ENCODE measurements at places on chromosomes 13 and 19.

- no peak for DNase-seq
Measured at GRCh38 chr13:97723655-97724054, 229.8 kb upstream of the IPO5 start.

GRCh38 chr13:21603531-21604448, at the start of gene MICU2:
TSS of gene MICU2 (minus strand) at chr13:21604170. CDS start at chr13:21604148, 22 bp downstream.
- DNase-seq: peak; percentile 92

GRCh38 chr13:113499936-113500335, 9.4 kb upstream of the DCUN1D2 start:
- DNase-seq: no peak

DNA sequence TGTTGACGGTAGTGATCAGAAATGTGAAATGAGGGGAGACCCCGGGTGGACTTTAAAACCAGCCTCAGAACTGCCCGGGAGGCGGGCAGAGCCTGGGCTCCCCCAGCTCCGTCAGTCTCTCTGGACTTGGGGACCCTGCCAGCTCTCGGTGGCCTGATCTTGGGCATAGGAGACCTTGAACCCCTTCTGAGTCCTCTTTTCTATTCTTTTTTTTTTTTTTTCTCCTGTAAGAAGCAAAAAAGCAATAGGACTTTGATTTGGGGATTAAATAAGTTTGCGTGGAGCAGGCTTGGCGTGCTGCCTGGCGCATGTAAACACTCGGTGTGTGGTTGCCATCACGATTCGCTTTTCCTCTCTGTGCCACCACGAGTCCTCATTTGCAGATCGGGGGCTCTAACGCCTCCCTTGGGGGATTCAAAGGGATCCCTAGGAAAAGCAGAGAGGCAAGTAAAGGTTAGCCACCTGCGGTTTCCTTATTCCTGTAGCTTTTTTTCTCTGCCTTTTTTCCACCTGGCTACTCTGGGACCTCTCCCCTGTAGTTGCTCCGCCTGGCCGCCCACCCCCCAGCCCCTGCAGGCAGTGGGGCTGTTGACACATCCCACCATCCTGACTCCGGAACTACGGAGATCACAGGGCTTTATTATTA, 1.3 kb downstream of the SAFB start:
- peak; percentile 44 for DNase-seq

- peak; percentile 94 for DNase-seq
Measured at GRCh38 chr19:42283188-42284065, 14.4 kb downstream of the CIC start.

DNA sequence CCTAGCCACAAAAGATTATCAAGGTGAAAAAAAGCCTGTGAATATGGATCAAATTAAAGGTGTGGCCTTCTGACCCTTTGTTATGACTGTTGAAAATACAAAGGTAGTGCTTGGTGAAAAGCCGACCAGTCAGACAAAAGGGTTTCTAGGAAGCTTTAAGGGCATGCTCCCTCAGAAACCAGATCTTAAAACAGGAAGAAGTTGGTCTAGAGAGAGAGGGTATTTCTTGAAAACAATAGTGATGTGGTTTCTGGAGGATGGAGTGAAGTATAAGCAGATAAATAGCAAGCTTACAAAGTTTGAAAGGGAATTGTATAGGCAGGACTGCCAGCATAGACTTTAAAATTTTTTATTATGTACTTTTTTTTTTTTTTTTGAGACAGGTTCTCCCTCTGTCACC, 5.0 kb upstream of the EID2 start:
- DNase-seq: no peak

DNA sequence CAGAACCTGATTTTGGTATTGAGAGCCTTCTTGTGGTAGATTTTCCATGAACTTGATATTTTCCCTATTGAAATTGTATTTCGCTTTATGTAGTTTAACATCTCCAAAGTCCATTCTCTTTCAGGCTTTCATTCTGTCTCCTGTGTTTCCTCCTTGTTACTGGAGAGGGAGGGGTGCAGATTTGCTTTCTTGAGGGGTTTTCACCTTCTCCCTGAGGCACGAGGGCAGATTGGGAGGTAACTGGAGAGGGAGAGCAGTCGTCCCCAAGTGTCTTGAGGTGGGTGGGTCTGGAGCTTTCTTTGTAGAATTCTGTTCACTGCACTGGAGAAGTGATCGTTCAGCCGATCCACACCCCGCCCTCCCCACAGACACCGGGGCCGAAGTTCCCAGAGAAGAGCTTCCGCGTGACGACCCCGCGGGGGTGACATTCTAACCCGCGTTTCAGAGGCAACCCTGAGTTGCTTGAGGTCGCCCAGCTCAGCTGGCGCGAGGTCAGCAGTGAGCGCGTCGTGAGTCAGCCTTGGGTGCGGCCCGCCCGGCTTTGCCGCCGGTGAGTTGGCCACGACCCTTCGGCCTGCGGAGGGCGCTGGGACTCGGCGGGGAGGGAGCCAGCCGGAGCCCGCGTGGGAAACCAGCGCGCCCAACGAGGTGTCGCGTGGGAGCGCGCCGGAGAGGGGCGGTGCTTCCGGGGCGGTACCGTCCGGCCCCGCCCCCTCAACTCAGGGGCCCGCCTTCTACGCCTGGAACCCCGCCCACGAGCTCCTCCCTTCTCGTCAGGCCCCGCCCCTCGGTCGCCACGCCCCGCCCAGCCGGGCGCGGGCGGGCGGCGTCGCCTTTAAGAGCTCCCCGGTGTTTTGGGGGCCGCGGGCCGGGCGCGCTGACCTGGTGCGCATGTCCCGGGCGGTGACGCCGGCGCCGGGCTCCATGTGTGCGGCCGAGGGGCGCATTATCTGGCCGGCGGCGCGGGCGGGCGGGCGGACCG, at the start of gene GATAD2A:
Gene GATAD2A, plus strand, starts transcription at position 797 of the 982 bp plus-strand sequence. CDS start 59,671 bp downstream, outside the sequence.
- peak; percentile 96 for DNase-seq

GRCh38 chr19:2488405-2488941, 12.5 kb downstream of the GADD45B start:
- DNase-seq: no peak

GRCh38 chr13:66098931-66099628, 1131.1 kb downstream of the PCDH9 start:
- DNase-seq: no peak

DNA sequence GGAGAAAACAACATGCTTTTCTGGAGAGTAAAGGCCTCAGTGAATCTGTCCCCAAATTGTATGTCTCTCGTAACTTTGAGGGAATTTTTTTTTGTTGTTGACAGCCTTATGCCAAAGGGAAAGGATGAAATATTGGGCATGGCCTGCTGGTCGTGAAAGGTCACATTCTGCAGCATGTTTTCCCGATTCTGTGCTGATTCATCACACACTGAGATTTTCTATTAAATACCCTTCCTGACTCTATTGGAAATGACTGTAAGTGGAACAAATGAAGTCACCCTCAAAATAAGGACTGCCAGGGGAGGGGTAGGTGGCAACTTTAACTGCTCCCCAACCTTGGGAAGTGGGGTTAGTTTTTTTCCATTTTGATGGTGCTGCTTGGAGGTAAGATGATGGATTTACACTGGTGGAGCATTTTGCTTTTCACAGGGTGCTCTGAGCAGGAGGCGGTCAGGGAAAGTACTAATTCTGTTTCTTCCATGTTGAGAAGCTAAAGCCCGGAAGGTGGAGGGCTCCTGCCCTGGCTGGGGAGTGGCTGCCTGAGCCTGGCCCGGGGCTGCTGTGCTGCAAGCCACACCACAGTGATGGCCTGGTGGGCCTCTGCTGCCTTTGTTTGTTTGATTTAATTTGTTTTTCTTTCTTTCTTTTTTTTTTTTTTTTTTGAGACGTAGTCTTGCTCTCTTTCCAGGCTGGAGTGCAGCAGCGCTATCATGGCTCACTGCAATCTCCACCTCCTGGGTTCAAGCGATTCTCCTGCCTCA, 116.8 kb upstream of the SPATA13 start:
- DNase-seq: no peak

GRCh38 chr13:24187185-24187584, 26.7 kb downstream of the SPATA13 start:
- DNase-seq: no peak

GRCh38 chr13:20043207-20043925, 84.8 kb downstream of the ZMYM2 start:
- no peak for DNase-seq

- no peak for DNase-seq
Measured at GRCh38 chr13:112170823-112171569, 104.0 kb downstream of the SOX1 start.

DNA sequence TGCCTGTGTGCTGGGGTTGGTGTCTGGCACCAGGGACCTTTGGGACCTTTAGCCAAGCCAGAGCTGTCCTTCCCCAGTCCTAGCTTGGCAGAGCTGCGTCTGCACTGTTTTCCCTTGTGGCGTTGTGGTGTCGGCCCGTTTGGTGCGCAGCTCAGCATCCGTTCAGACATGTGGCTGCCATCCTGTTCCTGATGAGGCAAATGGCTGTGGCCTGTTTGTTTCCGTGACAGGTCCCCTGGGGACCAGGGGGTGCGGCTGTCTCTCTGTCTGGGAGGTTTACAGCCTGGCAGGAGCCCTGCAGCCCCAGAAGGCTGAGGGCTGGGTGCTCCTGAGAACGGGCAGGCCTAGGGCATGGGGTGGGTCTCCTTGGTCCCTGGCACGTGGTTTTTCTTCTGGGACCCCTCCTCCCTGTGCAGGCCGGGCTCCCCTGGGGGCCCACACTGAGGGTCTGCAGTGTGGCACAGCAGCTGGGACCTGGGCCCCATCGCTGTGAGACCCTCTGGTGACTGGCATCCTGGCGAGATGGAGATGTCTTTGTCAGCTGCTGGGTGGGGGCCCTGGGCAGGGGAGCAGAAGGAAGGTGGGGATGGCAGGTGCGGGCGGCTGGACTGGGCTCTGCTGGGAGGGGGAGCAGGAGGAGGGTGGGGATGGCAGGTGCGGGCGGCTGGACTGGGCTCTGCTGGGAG, 4.0 kb downstream of the SPPL2B start:
- no peak for DNase-seq

- DNase-seq: peak; percentile 33
Measured at GRCh38 chr13:100100115-100100879, 11.4 kb downstream of the PCCA start.

- DNase-seq: no peak
Measured at GRCh38 chr19:1663852-1664251, 11.4 kb upstream of the TCF3 start.

- no peak for DNase-seq
Measured at GRCh38 chr13:65826657-65827056, 1403.5 kb downstream of the PCDH9 start.

DNA sequence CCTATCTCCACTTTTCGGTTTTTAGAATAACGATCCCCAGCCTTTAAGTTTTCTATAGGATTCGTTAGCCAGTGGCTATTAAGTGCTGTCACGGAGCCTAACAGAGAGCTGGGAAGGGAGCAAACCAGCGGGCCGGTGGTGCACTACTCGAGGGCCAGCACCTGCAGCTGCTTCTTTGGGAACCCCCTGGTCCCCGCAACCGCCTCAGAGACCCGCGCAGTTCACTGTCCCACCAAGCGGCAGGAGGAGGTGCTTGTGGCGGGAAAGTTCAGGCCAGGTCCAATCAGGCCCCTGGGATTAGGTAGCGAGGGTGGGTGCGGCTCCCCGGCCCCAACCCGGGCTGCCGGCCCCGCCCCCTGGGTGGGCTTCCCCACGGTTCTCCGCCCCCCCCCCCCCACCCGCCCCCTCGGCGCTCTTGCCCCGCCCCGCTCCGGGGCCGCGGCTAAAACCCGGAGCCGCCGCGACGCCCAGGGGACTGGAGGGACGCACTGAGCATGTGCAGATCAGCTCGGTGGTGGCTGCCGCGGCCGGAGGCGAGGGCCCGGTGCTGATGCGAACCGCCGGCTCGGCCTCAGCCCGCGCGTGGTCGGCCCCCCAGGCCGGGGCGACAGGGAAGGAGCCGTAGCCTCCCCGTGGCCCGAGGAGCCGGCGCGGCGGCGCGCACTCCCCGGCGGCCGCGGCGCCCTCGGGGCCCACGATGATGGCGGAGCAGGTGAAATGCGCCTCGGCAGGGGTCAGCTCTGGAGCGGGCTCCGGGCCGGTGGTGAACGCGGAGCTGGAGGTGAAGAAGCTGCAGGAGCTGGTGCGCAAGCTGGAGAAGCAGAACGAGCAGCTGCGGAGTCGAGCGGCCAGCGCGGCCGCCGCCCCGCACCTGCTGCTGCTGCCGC, at the start of gene SLAIN1:
Gene SLAIN1, plus strand, starts transcription at position 471 of the 887 bp plus-strand sequence. Its CDS starts 227 bp downstream, at position 698.
- peak; percentile 83 for DNase-seq

- DNase-seq: peak; percentile 85
Measured at GRCh38 chr19:6220385-6221191, 59.2 kb downstream of the MLLT1 start.

DNA sequence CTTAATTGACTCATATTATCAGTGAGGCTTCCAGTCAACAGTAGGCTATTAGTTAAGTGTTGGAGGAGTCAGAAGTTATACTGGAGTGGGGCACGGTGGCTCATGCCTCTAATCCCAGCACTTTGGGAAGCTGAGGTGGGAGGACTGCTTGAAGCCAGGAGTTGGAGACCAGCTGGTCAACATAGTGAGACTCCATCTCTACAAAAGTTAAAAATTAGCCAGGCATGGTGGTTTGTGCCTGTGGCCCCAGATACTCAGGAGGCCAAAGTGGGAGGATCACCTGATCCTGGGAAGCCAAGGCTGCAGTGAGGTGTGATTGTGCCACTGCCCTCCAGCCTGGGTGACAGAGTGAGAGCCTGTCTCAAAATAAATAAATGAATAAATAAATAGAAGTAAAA, 53.2 kb downstream of the COMP start:
- no peak for DNase-seq

DNA sequence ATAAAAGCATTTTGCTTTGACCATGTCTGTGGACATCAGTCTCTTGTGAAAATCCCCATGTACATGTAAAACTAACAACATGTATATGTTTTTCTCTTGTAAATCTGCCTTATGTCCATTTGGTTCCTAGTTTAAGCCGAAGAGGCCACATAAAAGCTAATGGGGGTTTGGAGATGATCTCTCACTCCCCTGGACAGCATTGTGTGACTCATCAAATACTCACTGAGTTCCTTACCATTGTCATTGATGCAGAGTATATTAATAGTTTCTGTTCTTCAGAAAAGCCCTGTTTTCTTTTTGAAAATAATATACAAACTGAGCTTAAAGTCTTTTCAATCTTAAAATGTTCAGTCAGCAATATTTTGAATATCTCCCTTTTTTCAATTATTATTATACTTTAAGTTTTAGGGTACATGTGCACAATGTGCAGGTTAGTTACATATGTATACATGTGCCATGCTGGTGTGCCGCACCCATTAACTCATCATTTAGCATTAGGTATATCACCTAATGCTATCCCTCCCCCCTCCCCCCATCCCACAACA, 536.7 kb upstream of the HTR2A start:
- DNase-seq: no peak

DNA sequence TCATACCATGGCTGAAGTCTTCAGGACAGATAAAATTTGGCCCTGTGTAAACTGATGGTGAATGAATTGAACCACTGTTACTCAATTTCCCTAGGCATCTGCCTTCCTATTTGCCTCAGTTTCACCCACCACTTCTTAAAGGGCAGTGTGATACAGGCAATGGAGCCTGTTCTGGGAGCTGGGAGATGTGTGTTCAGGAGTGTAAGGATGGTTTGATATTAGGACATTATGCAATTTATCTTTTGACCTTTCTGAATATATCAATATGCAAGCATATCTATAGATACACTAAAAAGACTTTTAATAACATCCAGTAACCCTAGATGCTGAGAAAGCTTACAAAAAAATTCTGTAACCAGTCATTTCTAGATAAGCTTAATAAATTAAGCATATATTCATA, 14.6 kb downstream of the IZUMO2 start:
- DNase-seq: no peak

GRCh38 chr19:7504684-7505083, 11.2 kb upstream of the ZNF358 start:
- no peak for DNase-seq

GRCh38 chr13:79770056-79770455, 289.1 kb downstream of the NDFIP2 start:
- DNase-seq: no peak
